ENCODE measurements at places on chromosomes 1 and 21.

DNA sequence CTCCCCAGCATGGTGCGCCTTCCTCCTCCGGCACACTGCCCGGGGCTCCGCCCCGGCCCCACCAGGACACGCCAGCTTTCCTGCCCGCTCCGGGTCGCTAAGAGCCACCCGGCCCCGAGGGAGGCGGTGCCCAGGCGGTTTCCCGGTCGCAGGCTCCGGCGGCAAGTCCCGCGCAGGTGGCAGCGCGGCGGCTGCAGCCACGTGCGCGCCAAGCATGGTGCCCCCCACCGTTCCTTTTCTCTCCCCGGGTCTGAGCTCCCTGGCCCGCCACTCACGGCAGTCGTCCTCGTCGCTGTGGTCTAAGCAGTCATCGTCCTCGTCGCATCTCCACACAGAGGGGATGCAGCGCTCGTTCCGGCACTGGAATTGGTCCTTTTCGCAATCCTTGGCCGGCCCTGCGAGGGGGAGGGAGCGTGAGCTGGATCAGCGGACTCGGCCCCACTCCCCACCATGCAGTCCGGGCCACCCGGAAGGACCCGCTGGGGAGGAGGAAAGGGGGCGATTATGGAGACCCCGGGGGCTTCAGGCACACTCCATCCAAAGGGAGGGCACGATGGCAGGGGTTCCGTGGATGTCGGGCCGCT lies 1.2 kb downstream of the LRP8 start:
- peak; percentile 39 for DNase-seq

GRCh38 chr1:160326418-160326817 lies 16.6 kb downstream of the COPA start:
- no peak for DNase-seq

- no peak for DNase-seq
These were observed 76.4 kb downstream of the ADGRL2 start for GRCh38 chr1:81876901-81877733.

DNA sequence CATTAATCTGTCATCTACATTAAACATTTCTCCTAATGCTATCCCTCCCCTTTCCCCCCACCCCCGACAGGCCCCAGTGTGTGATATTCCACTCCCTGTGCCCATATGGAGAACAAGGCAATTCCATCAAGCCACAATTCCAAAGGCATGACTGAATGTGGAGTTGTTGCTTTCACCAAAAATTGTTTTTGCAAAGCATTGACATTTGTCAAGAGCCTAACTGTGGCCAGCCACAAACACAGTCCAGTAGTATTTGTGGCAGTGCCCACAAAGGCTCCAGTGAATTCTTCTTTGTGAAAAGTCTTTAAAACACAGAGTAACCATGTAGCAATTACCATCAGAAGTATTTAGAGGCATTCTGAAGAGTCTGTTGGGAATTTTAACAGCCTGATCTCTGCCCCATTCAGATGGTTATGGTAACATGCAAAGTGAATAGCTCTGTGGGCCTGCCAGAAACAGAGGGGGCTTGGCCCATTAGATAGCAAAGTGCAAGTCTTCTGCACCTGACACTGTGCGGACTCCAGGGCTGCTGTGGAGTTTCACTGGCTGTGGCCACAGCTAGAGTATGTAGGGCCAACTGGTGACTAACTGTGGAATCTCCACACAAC lies 11.6 kb upstream of the LRRC53 start:
- no peak for DNase-seq

All from endothelial cell (in vitro differentiated cells).